ENCODE measurements at places on chromosomes 3 and 15. TPM values are rescaled to one million over a fixed set of nuclear protein-coding genes. Genes with fewer than 3 reads are reported as not detected.

Gene SSUH2
- total RNA-seq, result not detected

Gene RAB43
- 17.0 TPM for total RNA-seq

Gene XIRP1
- 0.44 TPM for total RNA-seq

Gene ANKUB1
- total RNA-seq, result not detected

Gene C3orf22
- not detected for total RNA-seq

DNA sequence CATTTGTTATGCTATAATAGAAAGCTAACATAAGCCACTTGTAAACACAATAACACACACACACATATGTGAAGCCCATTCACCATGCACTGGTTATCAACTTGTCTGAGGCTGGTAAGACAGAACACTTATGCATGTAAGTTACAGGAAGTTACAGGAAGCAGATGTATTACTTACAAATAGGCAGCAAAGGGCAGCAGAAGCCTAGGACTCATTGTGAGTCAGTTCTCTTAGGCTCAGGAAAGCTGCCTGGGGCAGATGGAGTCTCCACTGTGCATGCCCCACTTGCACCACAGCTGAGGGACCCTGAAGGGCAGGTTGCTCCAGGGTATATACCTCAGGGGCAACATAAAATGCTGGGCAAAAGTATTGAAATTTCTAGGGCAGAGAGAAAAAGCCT is 748.8 kb upstream of the CCDC54 start:
- no peak for DNase-seq

- no peak for DNase-seq
Measured at GRCh38 chr3:142626971-142627370, 30.8 kb downstream of the PLS1 start.

GRCh38 chr15:36766449-36766848 is 187.0 kb downstream of the CDIN1 start:
- DNase-seq, result no peak

DNA sequence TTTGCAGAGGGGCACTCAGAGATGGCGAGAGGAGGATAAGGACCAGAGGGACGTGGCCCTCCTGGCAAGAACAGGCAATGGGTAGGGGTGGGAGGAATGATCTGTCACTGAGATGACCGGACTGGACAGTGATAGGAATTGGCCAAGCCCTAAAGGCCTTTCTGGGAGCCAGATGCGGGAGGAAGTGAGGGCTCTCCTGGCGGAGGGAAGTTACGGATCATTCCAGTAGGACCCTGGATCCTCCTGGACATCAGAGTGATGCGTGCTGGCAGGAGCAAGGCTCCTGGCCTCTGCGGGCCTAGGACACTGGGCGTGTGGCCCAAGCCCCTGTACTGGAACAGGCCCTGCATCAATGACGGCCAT is 23.4 kb downstream of the KIF7 start:
- no peak for DNase-seq

DNA sequence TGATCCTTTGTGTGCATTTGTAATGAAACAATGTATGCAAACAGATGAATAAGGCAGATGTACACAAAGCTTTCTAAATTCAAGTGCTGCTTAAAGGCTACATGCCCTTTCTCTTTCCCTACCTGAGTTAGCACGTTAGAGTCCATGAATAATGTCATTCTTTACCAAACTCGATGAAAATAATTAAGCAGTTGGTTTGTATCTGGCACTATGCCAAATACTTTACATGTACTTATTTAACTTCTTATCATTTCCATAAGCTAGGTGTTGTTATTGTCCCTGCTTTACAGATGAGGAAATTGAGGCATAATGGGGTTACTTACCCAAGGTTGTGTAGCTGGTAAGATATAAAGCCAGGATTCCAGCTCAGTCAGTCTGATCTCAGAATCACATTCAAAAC is 2.4 kb downstream of the GPR171 start:
- no peak for DNase-seq

DNA sequence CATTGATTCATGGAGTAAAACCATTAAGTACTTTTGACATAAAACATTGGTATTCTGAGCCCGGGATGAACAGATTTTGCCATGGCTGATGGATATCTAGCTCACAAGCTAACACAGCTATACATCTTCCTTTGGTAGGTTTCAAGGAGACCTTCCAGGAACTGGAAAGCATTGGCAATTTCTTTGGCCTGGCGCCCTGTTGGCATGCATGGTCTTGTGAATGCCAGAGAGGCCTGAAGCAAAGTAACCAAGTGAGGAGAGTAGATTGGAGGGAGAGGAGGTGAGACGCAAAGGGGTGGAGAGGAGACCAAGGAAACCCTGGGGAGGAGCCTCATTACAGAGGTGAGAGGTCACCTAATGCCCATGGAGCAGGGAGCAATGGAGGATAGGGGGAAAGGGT is 67.2 kb downstream of the SQOR start:
- DNase-seq, result no peak

GRCh38 chr3:73653351-73653750 is 28.6 kb upstream of the PDZRN3 start:
- no peak for DNase-seq
